Placental pericyte (primary cell): ENCODE measurements at places on chromosomes 6 and 20. TPM values are rescaled to one million over a fixed set of nuclear protein-coding genes. Genes with fewer than 3 reads are reported as not detected.

HUS1B gene
- total RNA-seq = 0.88 and 2.0 TPM in 2 replicates

CRIP3 gene
- total RNA-seq = not detected in 2 replicates

LYRM2 gene
- total RNA-seq = 18.6 and 25.5 TPM in 2 replicates

GPLD1 gene
- total RNA-seq = 0.14 and 0.22 TPM in 2 replicates

TCF21 gene
- total RNA-seq = 1.7 and 10.3 TPM in 2 replicates

C4B gene
- total RNA-seq = 1.4 and 6.3 TPM in 2 replicates
